ENCODE measurements at places on chromosomes 4 and X.

GRCh38 chr4:120918788-120919187 is 3.7 kb downstream of the PRDM5 start:
- peak; percentile 16 for DNase-seq
- H3K36me3 ChIP-seq: no peaks in the 10 kb centered on the region
- H3K4me3 ChIP-seq: no peak overlapping the region

DNA sequence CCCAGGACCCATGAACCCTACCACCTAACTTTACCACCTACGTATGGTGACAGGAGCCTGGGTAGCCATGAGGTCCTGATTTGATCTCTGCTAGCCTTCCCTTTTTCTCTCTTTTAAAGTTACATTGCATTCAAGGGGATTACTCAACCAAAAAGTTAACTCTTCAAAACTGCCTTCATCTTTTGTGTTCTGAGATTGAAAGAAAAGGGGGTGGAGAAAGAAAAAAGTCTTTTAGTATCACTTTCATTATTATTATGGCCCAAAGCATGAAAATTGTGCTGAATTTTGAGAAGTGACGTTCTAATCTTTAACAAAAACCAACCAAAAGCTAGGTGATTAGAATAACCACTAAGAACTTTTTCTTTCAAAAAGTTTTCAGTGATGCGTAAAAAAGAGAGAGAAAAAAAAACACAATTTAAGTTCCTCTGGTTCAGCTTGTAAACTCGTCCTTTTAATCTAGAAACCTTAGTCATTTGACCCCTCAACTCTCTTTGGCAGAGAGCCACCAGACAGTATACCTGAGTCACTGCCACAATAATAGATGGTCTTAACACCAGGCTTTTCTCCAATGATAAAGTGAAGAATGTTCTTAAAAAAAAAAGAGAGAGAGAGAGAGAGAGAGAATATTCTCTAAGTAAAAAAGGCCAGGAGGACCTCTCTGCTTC is 347.4 kb upstream of the FGF13 start:
- H3K27me3 ChIP-seq: no peaks in the 10 kb centered on the region
- no peaks in the 10 kb centered on the region for H3K4me1 ChIP-seq
- no peak for DNase-seq
- H3K27ac ChIP-seq: no peak overlapping the region
- H3K36me3 ChIP-seq: no peaks in the 10 kb centered on the region

GRCh38 chrX:28552322-28552721 is 34.9 kb upstream of the IL1RAPL1 start:
- DNase-seq: no peak
- H3K36me3 ChIP-seq: no peaks in the 10 kb centered on the region
- no peaks in the 10 kb centered on the region for H3K27me3 ChIP-seq

DNA sequence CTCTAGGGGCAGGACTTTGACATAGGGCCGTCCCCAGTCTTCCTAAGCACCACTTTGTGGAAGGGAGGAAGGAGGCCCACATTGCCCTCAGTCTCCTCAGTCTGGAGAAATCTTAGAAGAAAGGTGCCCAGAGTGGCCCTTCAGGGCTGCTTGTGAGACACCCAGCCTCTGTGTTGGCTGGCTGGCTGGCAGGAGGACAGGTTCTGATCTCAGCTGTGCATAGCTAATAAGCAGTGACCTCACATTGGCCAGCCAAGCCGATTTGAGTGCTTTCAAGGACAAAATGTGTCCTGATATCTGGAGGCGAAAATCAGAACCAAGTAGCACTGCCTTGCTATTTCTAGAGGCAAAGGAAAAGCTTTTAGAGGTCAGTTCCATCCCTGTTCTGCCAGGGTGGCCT is 211.5 kb downstream of the BCOR start:
- H3K27ac ChIP-seq: no peak overlapping the region
- DNase-seq: no peak
- no peaks in the 10 kb centered on the region for H3K27me3 ChIP-seq
- H3K4me3 ChIP-seq: no peak overlapping the region

- H3K27me3 ChIP-seq: no peaks in the 10 kb centered on the region
- H3K36me3 ChIP-seq: no peaks in the 10 kb centered on the region
- no peak for DNase-seq
- H3K4me1 ChIP-seq: no peaks in the 10 kb centered on the region
Observed at GRCh38 chrX:18702362-18703195, 4.9 kb upstream of the PPEF1 start.

GRCh38 chr4:31204874-31205273 is 484.7 kb downstream of the PCDH7 start:
- peak; percentile 5 for DNase-seq
- no peak overlapping the region for H3K27ac ChIP-seq
- no peaks in the 10 kb centered on the region for H3K36me3 ChIP-seq
- no peaks in the 10 kb centered on the region for H3K4me1 ChIP-seq
- H3K27me3 ChIP-seq: no peaks in the 10 kb centered on the region

- H3K27me3 ChIP-seq: no peaks in the 10 kb centered on the region
- H3K4me1 ChIP-seq: no peaks in the 10 kb centered on the region
Observed at GRCh38 chrX:148448686-148449085, 51.7 kb upstream of the AFF2 start.

DNA sequence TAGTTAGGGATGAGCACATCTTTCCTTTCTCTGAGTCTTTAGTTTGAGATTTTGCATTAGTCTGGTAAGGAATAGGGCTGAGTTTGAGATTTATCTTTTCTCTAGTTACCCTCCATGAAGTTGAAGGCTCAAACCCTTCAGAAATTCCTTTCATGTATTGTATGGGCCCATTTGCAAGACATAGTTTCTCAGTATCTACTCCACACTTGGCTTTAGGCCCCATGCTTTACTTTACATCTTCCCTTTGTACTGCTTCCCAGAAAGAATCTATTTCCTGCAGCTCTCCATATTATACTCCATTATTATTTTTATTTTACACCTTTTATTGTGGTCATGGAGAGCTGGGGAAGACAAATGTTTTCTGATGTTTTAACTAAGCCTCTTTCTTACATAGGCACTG is 1038.2 kb downstream of the TECRL start:
- no peak overlapping the region for H3K27ac ChIP-seq
- no peaks in the 10 kb centered on the region for H3K4me1 ChIP-seq
- no peaks in the 10 kb centered on the region for H3K27me3 ChIP-seq
- no peak overlapping the region for H3K4me3 ChIP-seq
- no peaks in the 10 kb centered on the region for H3K36me3 ChIP-seq
- no peak for DNase-seq

DNA sequence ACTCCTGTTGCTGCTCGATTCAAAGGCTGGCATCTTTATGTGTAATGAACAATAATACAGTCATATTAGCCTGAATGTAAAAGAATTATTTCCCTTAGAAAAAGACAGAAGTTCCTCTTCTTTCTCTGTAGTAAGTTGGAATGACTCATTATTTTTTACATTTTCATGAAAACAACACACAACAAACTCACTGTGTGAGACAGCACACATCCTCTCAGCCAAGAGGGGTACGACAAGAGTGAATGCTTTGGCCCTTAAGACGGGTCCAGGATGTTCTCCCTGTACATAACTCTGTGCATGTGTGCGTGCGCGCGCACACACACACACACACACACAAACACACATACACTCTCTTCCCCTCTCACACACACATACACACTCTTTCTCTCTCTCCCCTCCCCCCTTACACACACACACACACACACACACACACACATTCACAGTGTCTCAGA is 72.8 kb downstream of the MANBA start:
- no peak overlapping the region for H3K27ac ChIP-seq
- H3K4me3 ChIP-seq: no peak overlapping the region
- H3K36me3 ChIP-seq: no peaks in the 10 kb centered on the region

GRCh38 chr4:10079912-10080588 is 36.5 kb downstream of the WDR1 start:
- no peak overlapping the region for H3K4me3 ChIP-seq
- no peaks in the 10 kb centered on the region for H3K4me1 ChIP-seq

GRCh38 chr4:147678796-147679549 is 5.0 kb downstream of the PRMT9 start:
- no peak overlapping the region for H3K27ac ChIP-seq
- no peaks in the 10 kb centered on the region for H3K4me1 ChIP-seq
- H3K4me3 ChIP-seq: no peak overlapping the region
- peak; percentile 70 for DNase-seq
- no peaks in the 10 kb centered on the region for H3K36me3 ChIP-seq

DNA sequence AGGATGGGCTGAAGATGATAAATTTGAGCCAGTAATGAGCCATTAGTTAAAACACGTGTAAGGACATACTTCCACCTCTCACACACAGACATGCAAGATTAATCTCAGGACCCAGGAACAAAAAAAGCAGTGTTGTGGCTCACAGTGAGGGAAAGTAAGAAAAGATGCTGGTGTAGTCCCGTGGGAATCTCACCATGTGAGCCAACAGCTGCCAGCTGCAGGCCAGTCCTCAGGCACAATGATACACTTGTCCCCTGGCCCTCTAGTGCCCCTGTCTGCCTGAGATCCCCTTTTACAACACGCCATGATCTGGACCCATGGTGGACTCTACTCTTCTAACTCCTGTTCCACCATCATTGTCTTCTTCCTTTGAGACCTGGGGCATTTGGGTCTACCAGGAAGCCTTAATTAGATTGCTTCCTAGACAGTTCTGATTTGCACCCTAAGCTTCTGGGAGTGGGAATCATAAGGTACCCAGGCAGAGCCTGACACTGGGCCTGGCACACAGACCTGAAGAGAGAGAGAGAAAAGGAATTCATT is 194.7 kb downstream of the STIM2 start:
- DNase-seq: no peak
- H3K27ac ChIP-seq: no peak overlapping the region
- H3K4me3 ChIP-seq: no peak overlapping the region
- no peaks in the 10 kb centered on the region for H3K27me3 ChIP-seq

GRCh38 chrX:40177942-40178715 is 80.4 kb upstream of the BCOR start:
- DNase-seq: no peak
- H3K4me3 ChIP-seq: no peak overlapping the region
- no peaks in the 10 kb centered on the region for H3K27me3 ChIP-seq

- H3K36me3 ChIP-seq: no peaks in the 10 kb centered on the region
- H3K4me3 ChIP-seq: no peak overlapping the region
- no peaks in the 10 kb centered on the region for H3K4me1 ChIP-seq
- DNase-seq: peak; percentile 88
Observed at GRCh38 chr4:83074086-83074704, 39.2 kb downstream of the COPS4 start.

GRCh38 chrX:100609591-100609990 is 24.9 kb downstream of the TNMD start:
- no peak overlapping the region for H3K4me3 ChIP-seq
- no peaks in the 10 kb centered on the region for H3K36me3 ChIP-seq
- no peak for DNase-seq
- H3K27me3 ChIP-seq: no peaks in the 10 kb centered on the region

DNA sequence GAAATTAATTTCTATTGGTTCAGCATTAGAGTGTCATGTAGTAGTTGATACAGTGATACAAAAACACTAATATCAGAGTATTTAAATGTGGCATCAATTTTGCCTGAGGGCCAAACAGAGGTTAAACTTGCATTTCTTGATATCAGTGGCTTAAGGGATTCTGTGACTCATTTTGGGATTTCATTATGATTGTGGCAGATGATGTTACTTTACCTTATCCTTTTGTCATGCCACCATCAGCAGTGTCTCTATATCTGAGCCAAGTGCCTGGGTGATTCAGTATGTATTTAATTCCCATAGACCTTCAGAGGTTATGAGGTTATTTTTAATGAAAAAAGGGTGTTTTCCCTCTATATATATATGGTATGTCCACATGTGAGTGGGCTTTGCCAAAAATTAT is 582.9 kb downstream of the ADGRL3 start:
- no peaks in the 10 kb centered on the region for H3K27me3 ChIP-seq
- no peaks in the 10 kb centered on the region for H3K36me3 ChIP-seq
- no peak overlapping the region for H3K27ac ChIP-seq
- H3K4me3 ChIP-seq: no peak overlapping the region
- DNase-seq: no peak

- H3K27ac ChIP-seq: no peak overlapping the region
- no peak overlapping the region for H3K4me3 ChIP-seq
- no peaks in the 10 kb centered on the region for H3K36me3 ChIP-seq
- DNase-seq: peak; percentile 74
Observed at GRCh38 chr4:27278615-27279375, 418.2 kb downstream of the STIM2 start.

DNA sequence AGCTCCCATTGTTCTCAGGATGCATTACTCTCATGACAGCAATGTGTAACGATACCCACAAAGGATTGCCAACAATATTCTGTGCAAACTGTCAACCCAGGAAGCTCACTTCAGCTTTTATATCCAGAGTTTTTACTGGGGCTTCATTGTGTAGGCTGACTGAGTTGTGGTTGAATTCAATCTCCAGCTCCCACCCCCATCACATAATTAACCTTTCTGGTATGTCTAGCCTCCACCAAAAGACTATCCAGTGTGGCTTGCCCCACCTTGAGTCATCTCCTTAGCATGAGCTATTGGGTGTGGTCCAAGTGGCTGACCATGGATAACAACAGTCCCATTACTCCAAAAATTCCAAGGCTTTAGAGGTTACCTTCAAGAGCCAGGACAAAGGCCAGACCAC is 17.7 kb upstream of the TAB3 start:
- no peak overlapping the region for H3K4me3 ChIP-seq
- DNase-seq: no peak
- H3K36me3 ChIP-seq: no peaks in the 10 kb centered on the region
- no peaks in the 10 kb centered on the region for H3K27me3 ChIP-seq

DNA sequence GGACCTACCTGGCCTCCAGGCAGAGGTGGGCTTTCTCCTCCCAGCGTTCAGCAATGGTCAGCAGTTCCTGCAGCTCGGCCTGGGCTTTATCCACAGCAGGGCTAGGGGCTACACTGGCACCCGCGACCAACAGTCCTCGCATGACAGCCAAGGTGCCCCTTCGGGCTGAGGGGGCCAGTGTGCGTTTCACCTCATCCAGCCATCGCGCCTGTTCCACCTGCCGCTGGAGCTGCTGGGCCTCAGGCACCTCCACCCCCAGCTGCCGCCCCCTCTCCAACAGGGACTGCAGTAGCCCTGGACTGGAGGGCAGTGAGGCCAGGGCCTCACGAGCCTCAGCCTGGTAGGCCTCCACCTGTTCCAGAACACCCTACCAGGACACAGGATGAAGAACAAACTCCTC is 28.3 kb downstream of the KDM5C start:
- H3K4me3 ChIP-seq: no peak overlapping the region
- no peaks in the 10 kb centered on the region for H3K27me3 ChIP-seq
- no peak overlapping the region for H3K27ac ChIP-seq
- peaks cover 8% of the 10 kb centered on the region for H3K36me3 ChIP-seq
- no peaks in the 10 kb centered on the region for H3K4me1 ChIP-seq

DNA sequence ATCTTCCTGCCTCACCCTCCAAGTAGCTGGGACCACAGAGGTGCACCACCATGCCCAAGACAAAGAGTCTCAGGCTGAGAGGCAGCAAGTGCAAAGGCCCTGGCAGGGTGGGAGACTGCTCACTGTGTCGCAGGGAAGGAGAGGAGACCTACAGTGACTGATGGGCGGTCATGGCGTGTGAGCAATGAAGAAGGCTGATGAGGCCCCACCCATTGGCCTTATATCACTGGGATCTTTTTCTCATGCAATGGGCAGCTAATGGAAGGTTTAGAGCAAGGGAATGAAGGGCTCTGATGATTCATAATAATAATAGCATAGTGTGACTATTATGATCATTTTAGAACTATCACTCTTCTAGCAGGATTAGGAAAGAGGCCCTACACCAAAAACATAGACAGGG is 20.9 kb downstream of the FAM9C start:
- no peak overlapping the region for H3K27ac ChIP-seq
- H3K36me3 ChIP-seq: no peaks in the 10 kb centered on the region
- no peaks in the 10 kb centered on the region for H3K27me3 ChIP-seq
- DNase-seq: no peak
- no peaks in the 10 kb centered on the region for H3K4me1 ChIP-seq
- H3K4me3 ChIP-seq: no peak overlapping the region

Measured in mesendoderm (in vitro differentiated cells).